ENCODE measurements at places on chromosomes 3 and 15.
A peak's percentile ranks its signal among the peaks of the same experiment; 100 is the strongest.

DNA sequence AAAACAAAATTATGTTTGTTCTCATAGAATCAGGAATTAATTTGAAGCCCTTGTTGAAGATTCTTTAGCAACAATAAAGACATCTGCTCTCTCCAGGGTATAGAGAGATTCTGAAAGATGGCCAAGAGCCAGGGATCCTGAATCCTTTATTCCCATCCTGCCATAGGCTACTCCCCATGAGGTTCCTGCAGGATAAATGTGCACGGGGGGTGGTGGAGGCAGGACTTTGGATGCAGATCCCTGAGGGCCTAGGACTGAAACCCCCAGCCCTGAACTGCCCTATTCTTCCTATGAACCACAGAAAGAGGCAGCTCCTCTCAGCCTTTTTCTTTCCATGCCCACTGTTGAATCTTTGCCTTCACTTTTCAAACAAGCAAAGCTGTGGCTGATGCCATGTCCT, 17.1 kb downstream of the TMEM108 start:
- no peak for DNase-seq

DNA sequence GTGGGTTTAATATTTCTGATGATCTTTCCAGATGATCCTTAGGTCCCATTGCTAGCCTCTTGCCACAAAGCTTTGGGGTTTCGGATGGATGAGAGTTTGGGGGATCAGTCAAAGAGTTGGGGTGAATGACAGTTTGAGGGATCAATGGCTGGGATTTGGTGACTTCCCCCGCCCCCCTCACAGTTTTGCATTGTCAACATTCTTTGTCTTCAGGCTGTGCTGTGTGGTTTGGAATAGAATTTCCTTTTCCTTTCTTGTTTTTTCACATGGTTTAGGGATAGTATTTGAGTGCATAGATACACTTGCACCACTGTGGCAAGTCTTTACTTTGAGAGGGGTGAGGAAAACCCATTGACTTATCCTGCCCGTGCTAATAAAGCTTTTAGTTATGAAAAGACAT, 14.3 kb downstream of the MEF2A start:
- peak; percentile 20 for DNase-seq

GRCh38 chr3:194162070-194162678, 26.2 kb downstream of the HES1 start:
- no peak for DNase-seq

- DNase-seq = no peak
These were observed 85.6 kb downstream of the IQSEC1 start for GRCh38 chr3:12987602-12988001.

GRCh38 chr3:52891615-52892081, 5.7 kb downstream of the STIMATE start:
- DNase-seq = peak; percentile 88

DNA sequence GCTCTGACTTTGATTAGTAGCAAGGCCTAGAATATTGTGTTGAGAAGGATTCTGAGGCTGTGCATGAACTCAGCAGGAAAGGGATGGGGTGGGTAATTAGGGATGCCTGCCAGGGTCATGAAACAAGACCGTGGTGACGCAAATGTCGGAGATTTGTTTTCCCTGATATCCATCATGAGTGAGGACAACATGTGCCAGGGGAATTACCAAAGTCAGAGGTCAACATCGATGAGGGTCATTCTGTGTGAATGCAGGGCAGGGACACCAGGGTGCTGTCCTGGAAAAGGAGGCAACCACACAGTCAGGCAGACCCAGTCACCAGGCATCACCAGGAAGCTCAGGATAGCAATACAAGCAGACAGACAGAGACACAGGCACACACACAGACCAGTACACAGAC, 52.2 kb downstream of the SLCO2A1 start:
- DNase-seq = no peak

DNA sequence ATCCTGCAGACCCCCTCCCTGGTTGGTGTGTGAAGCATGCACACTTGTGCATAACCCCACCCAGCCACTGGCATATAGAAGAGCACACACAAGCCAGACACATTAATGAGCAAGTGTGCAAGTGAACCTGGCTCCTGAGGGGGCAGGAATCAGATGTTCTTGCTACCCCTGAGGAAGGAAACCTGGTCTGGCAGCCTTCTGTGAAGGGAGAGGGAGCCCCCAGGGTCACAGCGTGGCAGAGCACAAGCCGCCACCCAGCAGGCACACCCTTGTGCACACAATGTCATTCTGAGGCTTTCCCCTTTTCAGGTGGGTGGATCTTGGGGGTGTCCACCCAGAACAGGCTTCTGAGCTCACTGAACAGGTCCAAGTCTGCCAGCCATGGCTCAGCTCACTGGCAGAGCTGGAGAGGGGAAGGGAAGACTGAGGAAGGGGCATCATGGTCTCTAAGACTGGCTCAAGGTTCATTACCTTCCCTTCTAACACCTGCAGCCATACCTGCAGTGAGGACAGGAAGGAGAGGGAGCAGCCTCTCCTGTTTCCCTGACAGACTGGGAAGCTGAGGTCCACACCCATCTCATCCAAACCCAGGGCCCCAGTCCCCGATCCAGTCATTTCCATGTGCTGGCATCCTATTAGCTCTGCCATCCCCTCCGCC, 31.6 kb upstream of the SEMA3F start:
- no peak for DNase-seq

GRCh38 chr15:55628369-55628730, 40.2 kb upstream of the PYGO1 start:
- peak; percentile 9 for DNase-seq

- no peak for DNase-seq
These were observed 293.9 kb downstream of the ZNF385D start for GRCh38 chr3:21457084-21457483.

DNA sequence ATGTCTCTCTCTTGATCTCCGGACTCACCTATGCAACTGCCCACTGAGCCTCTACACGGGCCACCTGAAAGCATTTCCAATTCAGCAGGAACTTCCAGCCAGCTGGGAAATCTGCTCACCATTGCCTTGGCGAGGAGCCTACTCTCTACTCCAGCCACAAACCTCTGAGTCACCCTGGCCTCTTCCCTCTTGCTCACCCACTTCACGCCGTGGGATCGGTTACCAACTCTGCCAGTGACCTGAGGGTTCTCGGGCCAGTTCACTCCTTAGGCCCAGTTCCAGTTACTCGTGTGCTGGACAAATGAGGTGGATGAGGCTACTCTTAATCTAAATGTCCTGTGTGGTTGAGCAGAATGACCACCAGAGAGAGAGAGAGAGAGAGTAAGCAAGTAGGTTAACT, 70.1 kb downstream of the CEMIP start:
- peak; percentile 91 for DNase-seq

DNA sequence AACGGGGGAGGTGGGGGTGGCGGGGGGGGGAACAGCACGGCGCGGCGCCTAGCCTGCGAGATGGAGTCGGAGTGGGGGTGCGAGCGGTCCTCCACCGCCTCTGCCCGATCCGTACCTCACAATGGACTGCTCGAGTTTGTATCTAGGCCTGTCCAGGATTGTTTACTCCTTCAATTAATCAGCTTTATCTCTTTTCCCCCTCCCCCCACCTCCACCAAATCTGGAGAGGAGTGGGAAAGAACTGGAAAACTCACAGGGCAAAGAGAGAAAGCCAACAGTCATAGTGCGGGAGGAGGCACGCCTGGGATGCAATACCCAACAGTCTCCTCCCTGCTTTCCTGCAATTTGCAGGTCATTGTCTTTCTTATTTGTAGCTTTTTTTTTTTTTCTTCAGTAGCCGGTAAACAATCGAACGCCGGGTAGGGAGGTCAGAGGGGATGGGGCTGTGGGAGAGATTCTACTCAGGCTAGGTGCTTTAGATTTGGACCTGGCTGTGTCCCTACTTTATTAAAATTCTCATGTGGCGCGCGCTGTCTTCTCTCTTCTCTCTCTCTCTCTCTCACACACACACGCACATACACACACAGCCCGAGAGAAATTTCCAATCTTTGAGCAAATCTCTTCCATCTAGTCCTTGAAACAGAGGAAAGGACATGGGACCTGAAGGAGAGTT, 6.9 kb upstream of the MEIS2 start:
- no peak for DNase-seq

All from GM03348 (cell line).